Keratinocyte (primary cell): ENCODE measurements at places on chromosomes 2 and 18. TPM values are rescaled to one million over a fixed set of nuclear protein-coding genes. Genes with fewer than 3 reads are reported as not detected.
A peak's percentile ranks its signal among the peaks of the same experiment; 100 is the strongest.

ANKRD30B gene
- polyA plus RNA-seq, result not detected in 3 replicates

DNA sequence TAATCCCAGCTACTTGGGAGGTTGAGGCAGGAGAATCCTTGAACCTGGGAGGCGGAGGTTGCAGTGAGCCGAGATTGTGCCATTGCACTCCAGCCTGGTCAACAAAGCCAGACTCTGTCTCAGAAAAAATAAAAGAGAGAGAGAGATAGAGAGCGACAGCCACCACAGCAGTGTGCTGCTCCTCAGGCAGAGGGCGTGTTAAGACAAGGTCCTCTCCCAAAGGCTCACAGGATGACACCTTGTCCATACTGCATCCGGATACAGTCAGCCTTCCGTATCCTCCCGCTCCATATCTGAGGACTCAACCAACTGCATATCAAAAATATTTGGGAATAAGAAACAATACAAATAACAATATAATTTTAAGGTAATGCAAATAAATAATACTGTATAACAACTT is 20.1 kb downstream of the ARL4C start:
- no peak for DNase-seq
- H3K4me1 ChIP-seq, result peaks cover 15% of the 10 kb centered on the region
- no peaks in the 10 kb centered on the region for H3K27me3 ChIP-seq
- no peaks in the 10 kb centered on the region for H3K36me3 ChIP-seq

DNA sequence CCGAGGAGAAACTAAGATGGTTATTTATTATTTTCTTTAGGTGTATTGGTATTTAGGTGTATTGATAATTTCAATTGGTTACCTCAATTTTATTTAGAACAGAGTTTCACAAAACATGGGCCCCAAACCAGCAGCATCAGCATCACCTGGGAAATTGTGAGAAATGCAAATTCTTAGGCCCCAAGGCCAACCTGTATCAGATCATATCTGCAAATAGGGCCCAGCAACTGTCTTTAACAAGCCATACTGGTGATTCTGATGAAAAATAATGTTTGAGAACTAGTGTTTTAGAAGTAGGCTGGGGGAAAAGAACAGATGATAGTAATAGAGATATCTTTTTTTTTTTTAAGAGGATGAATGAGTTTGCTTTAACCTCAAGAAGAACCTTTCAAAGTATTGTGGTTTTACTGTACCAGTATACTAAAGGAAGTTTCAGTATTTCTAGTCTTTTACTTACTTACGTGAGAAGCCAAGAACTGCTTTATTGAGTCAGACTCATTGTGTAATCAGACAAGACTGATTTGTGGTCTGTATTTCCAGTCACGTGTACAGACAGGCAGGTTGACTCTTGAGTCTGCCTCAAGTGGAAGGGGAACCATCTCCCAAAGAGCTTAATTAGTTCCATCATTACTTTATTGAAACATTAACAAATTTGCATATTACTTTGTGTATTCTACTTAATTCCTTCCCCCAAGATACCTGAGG is 60.4 kb upstream of the GAREM1 start:
- DNase-seq, result peak; percentile 59
- H3K27me3 ChIP-seq, result no peaks in the 10 kb centered on the region
- H3K27ac ChIP-seq, result peak overlapping the region; percentile 65
- H3K4me3 ChIP-seq, result no peak overlapping the region
- no peaks in the 10 kb centered on the region for H3K36me3 ChIP-seq

RESP18 gene
- polyA plus RNA-seq, result not detected in 3 replicates

- H3K4me3 ChIP-seq, result no peak overlapping the region
- no peak for DNase-seq
- no peak overlapping the region for H3K27ac ChIP-seq
- H3K36me3 ChIP-seq, result no peaks in the 10 kb centered on the region
Observed at GRCh38 chr2:117555965-117556364, 258.5 kb upstream of the DDX18 start.
